ENCODE measurements at places on chromosomes 12 and 14.

- no peak for DNase-seq
Measured at GRCh38 chr12:67758119-67758518, 109.6 kb downstream of the DYRK2 start.

DNA sequence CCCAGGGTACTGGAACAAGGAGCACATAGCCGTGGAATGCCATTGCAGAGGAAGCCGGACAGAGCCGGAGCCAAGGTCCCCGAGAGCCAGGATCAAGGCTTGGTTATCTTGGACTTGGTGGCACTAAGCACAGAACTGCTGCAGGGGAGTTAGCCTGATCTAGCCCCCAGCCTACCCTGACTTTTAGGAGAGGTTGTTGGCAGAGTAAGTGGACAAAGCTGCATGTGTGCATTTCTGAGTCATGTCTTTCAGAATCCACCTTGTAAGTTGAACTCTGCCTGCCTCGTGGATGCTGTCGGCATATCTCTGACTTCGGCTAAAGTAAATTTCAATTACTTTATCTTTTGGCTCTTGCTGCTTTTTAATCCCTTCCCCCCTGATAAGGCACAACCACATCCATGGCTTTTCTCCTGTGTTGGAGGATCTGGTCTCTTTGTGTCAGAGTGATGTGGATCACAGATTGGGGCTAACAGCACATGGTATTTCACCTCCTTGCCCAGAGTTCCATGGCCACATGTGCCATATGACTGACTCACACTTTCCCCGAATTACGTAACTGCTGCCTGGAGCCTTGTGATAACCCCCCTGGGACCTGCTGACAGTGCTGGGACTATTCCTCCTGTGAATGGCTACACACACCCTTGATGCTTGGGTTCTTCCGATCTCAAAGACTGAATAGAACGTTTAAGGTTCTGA, 240.3 kb downstream of the EMP1 start:
- no peak for DNase-seq

- DNase-seq, result no peak
Measured at GRCh38 chr12:63028951-63029350, 94.0 kb upstream of the PPM1H start.

GRCh38 chr12:92574911-92575570, 127.7 kb upstream of the PLEKHG7 start:
- no peak for DNase-seq

DNA sequence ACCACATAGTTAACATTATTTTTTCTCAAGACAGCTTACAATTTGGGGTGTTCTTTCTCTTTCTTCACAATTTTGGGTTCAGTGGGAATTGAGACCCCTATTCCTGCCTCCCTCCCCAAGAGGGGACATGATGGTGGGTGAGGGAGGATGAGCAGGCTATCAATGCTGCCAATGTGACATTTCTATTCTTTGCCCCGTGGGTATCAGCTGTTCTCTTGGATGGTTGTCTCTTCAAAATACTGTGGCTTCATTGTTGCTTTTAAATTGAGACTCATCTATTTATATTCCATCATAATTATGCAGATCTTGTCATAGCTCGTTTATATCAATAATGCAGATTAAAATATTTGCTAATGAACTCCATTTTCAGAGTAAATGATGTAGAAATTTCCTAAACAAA, 56.5 kb upstream of the ANO4 start:
- no peak for DNase-seq

DNA sequence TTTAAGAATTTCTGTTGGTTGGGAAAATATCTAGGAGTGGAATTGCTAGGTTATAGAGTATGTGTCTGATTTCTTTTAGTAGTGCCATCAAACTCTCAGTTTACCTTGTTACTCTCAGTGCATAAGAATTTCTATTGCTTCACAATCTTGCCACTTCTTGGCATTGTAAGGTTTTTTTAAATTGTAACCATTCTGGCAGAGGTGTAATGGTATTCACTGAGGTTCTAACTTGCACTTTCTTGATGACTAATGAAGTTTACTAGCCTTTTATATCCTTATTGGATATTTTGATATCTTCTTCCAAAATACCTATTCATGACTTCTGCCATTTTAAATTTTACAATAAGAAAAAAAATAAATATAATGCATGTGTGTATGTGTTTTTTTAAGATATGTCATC, 478.0 kb downstream of the NAV3 start:
- no peak for DNase-seq

DNA sequence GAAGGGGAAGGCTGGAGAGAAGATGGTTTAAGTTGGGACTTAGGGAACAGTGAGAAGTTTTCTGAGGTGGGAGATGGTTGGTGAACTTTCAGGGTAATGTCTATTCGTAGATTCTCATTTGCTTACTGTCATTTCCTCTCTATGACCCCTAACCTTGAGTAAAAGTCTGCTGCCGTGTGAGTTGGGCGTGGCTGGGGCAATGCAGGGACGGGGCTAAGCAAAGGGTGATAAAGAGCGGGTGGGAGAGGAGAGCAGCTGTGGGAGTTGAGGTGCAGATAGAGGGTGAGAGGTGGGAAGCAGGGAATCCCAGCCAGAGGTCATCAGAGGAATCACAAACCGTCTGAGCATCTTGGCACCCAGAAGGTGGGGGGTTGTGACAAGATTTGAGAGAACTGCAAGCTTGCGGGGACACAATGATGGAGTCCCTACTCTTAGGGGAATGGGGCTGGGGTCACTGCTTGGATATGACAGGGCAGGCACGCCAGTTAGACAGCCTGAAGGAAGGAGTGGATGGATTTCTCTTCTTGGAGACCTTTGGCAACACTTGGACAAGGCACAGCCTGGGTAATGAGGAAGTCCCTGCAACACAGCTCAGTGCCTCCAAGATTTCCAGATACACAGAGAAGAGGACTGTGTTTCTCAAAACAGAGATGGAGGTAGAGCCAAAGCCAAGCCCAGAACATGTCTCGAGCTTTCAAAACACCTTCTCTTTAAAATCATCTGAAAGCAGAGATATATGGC, 45.9 kb upstream of the CTDSP2 start:
- no peak for DNase-seq

DNA sequence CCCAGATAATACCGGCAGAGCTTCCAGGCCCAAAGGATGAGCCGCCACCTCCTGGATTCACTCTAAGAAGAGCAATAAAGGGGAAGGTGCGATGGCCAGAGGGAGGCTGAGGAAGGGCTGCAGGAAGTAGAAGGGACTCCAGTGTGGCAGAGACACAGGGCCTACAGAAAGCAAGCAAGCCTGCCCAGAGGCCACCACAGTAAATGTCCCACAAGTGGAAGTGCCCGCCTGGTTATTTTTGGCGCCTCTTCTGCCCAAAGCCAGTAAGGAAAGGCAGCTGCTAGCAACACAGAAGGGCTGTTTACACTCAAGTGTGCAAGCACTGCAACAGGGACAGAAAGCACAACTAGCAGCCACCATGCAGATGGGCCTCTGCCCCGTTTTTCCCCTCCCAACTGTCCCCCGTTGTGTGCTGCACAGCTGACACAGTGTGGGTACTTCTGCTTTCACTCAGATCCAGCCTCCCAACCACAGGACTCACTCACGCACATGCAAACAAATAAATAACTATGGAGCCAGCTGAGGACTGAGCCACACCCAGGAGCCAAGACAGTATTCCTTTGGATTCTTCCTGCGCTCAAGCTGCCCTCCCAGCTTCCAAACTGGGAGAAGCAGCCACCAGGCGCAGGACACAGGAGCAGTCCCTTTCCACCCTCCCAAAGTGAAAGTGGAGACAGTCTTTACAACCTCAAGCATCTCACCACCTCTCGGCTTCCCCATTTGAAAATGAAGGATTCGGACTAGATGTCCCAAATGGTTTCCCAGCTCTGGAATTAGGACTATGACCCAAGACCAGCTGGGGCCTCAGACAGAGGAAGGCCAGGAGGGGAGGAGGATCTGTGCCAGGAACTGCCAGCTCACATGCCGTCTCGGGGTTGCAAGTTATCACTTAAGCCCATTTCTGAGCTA, 40.0 kb upstream of the PNMA1 start:
- no peak for DNase-seq

GRCh38 chr12:53953831-53954693, 641 bp upstream of the HOXC12 start:
- DNase-seq, result no peak

GRCh38 chr12:75951399-75952278, 79.9 kb downstream of the PHLDA1 start:
- DNase-seq, result no peak

- DNase-seq, result no peak
Measured at GRCh38 chr12:26250801-26251200, 55.4 kb downstream of the SSPN start.

- no peak for DNase-seq
Measured at GRCh38 chr14:85175556-85175955, 354.4 kb upstream of the FLRT2 start.

GRCh38 chr12:51593539-51593938, 2.5 kb downstream of the SCN8A start:
- no peak for DNase-seq

- DNase-seq, result no peak
Measured at GRCh38 chr12:132812631-132813305, 15.9 kb downstream of the GOLGA3 start.

GRCh38 chr12:13504736-13505135, 308.2 kb downstream of the EMP1 start:
- DNase-seq, result no peak

GRCh38 chr14:97692084-97692483, 894.9 kb downstream of the VRK1 start:
- no peak for DNase-seq

DNA sequence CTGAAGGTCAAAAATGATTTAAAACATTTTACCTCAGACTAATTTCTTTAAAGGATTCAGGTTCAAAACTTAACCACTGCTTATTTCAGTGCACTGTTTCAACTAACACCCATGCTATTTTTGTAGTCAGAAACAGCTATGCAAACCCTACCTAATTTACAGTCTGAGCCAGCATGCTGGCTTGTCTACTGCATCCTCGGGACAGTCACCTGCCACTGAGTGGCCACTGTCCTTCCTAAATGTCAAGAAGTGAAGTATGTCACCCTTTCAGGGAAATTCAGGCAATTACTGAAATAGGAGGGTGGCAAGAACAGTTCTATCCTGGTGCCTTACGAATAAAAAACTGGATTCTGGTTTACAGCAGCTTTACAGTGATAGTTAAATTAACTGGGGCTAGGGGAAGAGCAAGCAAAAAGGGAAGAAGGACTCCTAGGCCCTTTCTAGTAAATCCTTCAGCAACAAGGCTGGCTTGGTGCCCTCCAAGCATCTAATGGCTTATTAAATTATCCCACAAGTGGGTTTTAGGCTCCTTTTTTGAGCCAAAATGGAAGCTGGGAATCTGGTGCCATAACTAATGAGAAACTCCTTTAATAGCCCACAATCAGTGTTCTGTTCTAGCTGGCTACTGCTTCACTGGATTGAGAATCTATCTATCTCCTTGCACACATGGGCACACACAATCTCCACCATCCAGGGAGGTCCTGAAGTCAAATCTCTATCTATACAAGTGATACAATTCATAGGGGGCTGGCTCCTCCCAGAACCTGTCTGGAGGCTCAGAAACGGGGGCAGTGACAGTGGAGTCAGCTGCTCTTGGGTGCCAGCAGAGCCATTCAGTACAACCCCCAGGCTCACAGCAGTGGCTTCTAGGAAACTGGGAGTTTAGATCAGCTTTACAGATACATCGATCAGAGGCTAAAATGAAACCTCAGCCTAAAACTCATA, 43.4 kb downstream of the SH2B3 start:
- DNase-seq, result no peak

DNA sequence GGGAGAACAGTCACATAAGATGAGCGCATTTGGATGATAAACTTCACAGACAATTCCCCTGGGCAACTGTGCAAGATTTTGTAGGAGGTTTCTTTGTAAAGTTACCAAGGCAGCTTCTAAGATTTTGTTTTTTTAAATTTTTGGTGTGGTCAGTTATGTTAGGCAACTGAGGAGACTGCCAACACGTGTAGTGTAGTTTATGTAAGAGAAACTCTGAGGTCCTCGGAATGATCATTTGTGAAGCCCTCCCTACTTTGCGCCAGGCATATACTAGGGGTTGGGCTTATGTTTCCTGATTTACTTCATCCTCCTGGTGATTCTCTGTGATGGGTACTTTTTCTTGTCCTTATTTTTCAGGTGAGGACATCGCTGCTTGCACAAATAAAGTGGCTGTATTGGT, 433.6 kb downstream of the TMEM132D start:
- no peak for DNase-seq

DNA sequence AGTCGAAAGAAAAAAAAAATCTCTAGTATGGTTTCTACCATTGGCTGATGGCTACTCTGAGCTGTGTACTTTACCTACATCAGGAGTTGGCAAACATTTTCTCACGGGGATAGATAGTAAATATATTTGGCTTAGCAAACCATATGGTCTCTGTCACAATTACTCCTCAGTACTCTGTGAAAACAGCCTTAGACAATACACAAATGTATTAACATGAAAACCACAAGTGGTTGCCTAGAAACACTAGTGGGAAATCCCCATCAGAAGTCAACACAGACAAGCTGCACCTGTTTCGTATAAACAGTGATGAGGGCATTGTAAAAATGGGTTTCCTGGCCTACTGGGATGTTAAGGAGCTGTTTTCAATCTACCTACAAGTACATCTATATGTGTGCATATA, 84.6 kb upstream of the NAV3 start:
- no peak for DNase-seq

DNA sequence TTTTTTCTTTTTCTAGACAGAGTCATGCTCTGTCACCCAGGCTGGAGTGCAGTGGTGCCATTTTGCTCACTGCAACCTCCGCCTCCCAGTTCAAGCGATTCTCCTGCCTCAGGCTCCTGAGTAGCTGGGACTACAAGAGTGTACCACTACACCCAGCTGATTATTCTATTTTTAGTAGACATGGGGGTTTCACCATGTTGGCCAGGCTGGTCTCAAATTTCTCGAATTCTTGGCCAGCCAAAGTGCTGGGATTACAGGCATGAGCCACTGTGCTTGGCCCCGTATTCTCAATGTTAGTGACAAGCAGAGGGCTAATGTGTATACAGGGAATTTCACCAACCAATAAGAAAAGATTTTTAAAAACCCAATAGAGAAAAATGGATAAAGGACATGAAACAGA, 8.4 kb downstream of the PLBD2 start:
- DNase-seq, result no peak

GRCh38 chr14:99728981-99729451, 44.9 kb downstream of the CYP46A1 start:
- no peak for DNase-seq

GRCh38 chr14:69842686-69843420, 36.4 kb upstream of the SMOC1 start:
- no peak for DNase-seq

- peak; percentile 6 for DNase-seq
Measured at GRCh38 chr12:124993626-124994436, at the start of gene BRI3BP. BRI3BP (plus strand) TSS chr12:124993645; CDS start chr12:124993791, 146 bp downstream.

GRCh38 chr14:88179716-88180115, 143.4 kb downstream of the KCNK10 start:
- DNase-seq, result no peak

All from stimulated activated CD4-positive, alpha-beta T cell treated with anti-CD3 and anti-CD28 coated beads, Interleukin-15, amount 100 ng/mL, for 1 hour (primary cell).